ENCODE measurements at places on chromosomes 7 and 10.

DNA sequence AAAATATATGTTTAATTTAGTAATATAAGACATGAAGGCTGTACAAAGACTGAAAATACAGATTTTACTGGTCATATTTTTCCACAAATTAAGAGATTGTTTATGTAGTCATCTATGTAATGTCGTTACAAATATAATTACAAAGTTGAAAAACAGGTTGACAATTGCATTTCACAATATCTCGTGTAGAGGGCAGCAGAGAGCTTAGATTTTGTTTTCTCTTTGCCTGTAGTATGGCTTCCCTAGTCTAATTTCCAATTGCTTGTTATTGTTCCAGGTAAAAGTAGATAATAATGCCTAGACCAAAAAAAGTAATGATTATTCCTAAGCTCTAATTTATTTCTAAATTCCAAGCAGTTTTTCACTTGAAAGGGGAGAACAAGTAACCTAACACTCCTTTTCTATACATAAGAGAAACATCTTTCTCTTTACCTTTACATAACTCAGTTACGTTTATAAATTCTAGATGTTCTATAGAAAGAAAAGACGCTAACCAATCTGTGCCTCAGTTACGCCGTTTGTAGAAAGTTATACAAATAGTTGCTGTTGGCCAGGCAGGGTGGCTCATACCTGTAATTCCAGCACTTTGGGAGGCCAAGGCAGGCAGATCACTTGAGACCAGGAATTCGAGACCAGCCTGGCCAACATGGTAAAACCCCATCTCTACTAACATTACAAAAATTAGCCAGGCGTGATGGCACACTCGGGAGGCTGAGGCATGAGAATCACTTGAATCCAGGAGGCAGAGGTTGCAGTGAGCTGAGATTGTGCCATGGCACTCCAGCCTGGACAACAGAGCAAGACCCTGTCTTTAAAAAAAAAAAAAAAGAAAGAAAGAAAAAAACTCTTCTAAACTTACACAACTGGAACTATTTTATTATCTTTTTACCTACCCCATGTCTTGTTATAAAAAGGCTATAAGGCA, 30.0 kb downstream of the NET1 start:
- peak; percentile 34 for DNase-seq

DNA sequence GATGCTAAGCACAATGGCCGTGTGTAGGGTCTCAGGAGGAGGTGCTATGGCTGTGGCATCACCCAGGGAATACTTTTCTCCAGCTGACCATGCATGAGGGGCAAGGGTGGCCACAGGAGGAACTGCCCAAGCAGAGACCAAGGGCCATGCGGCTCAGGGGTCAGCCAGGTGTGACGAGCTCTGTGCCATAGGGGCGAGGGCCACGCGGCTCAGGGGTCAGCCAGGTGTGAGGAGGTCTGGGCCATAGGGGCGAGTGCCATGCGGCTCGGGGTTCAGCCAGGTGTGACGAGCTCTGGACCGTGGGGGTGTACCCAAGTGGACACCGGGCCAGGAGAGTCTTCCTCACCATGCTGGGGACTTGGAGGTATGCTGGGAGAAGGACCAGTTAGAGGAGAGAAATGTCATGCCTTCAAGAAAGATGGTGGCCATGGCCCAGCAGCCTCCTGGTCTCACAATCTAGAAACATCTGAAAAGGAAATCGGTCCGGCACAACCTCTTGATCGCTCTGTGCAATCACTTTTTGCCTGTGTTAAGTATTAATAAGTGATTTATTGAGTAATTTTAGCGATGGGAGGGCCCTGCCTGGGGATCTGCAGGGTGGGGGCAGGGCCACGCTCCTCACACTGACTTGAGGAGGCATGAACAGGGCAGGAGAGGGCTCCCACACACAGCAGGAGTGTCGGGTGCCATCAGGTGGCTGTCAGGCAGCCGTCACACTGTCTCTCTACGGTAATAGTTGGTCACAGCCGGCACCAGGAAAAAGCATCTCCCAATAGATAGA, 265.0 kb downstream of the ADARB2 start:
- no peak for DNase-seq

- no peak for DNase-seq
Measured at GRCh38 chr7:45524445-45524844, 49.7 kb upstream of the ADCY1 start.

DNA sequence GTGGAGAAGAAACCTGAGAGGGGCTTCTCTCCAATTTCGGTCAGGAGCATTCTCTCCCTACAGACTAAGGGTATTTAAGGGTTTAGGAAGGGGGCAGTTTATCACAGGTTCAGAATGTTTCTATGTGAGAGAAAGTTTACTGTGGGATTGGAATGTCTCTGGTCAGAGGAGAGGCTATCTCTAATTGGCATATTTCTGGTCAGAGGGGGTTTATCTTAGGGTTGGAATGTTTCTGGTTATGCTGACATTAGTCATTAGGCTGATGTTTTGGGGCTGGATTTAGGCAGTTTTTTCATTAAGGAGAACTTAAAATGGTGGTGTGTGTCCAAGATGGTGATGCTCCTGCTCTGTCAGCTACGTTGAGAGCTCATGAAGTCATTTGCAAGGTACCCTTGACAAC, 758.0 kb downstream of the TYW1 start:
- DNase-seq, result no peak

- DNase-seq, result no peak
Measured at GRCh38 chr7:36762394-36762793, 38.1 kb upstream of the AOAH start.

DNA sequence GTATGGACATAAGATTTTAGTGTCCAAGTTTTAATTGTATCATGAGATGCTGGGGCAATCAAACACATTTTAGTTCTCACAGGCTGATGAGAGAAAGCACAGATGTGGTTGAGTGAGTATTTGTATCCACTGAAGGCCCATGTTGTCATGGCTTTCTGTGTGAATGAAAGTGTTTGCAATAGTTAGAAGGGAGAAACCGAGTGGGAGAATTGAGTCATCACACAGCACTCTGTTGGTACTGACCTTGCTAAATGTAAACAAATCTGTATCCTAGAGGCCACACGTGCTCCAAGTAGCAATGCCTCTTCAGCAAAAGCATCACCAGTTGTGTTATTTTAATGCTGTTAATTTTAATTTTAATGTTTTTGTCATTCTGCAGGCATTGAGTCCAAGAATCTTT, 121.2 kb downstream of the EMX2 start:
- no peak for DNase-seq

- no peak for DNase-seq
Measured at GRCh38 chr10:18134921-18135320, 5.3 kb upstream of the CACNB2 start.

- no peak for DNase-seq
Measured at GRCh38 chr7:28701731-28702130, 256.4 kb downstream of the TRIL start.

DNA sequence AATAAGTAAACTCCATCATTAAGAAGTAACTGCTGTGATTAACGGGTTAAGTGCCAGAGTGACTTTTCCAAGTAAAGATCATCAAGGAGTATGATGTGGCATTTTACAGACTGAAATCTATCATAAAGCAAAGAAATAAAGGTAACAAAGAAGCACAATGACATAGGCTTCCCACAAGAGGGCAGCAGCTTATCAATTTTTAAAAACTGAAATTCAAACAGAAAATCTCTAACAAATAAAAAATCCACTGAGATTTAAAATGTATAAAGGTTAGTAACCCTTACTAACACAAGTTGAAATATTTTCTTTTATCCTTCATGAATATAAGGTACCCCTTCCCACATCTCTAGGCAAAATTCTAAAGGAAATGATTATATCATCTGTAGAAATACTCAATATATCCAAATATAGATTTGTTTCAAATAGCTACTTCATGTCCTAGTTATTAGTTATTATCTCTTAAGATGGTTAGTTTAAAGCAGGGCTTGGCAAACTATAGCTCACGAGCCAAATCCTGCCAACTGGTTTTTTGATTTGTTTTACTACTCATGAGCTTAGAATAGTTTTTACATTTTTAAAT, 29.2 kb downstream of the FAM3C start:
- peak; percentile 13 for DNase-seq

DNA sequence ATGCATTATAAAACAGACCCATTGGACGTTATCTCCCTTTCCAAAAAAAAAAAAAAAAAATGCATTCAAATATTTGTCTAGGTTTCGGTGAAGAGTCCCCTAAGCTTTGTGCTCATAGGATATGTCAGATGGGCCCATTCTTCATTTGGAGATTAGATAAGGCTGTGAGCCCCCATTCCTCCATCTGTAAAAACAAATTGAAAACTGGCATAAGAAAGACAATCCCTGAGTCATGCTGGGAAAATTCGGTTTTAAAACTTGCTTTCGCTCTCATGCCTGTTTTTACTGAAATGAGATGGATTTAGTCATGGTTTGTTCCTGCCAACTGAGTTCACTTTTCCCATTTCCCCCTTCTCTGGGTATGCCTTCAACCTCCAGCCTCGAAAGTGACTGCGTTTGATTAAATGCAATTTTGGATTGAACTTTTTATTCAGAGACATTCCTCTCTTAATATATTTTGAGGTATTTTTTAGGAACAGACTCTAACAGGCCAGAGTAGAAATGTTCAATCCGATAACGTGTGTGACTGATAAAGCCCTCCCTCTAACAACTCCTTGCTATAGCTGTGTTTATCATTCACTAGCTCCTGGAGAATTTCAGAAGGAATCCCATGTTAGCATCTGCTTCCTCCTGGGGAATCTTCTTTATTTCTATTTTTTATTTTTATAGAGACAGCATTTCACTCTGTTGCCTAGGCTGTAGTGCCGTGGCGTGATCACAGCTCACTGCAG, 190.9 kb upstream of the LYZL2 start:
- DNase-seq, result no peak

- DNase-seq, result no peak
Measured at GRCh38 chr10:124184208-124184830, 90.9 kb upstream of the CHST15 start.

DNA sequence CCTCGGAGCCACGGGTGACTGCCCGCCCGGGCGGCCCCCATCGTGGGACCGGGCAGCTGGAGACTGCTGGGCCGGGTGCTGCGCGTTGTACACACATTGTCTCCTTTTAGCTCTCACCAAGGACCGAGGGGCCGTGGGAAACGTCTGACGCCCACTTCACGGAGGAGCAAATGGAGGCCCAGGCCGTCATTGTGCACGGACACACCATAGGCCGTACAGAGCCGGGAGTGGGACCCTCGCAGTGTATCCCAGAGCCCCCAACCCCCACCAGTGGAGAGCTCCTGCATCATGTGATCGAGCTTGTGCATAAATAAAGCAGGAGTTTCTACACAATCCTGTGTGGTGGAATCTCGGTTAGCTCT, 722 bp downstream of the DENND10 start:
- no peak for DNase-seq

GRCh38 chr7:2666588-2667250, 21.3 kb upstream of the AMZ1 start:
- DNase-seq, result no peak

DNA sequence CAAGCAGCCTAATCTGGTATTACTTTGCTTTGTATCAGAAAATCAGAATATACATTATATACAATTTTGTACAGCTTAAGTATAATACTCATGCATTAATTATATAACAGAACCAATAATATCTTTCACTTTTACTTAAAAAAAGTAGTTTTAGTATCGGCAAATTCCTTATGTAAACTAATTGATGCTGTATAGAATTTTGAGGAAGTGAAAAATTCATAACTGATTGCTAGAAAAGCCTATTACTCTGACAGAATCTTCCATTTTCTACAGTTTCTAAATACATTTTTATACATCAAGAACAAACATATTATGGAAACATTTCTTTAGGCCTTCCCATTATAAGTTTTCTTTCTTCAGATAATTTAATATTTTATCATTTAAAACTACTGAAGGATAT, 124.0 kb upstream of the GPR22 start:
- no peak for DNase-seq

DNA sequence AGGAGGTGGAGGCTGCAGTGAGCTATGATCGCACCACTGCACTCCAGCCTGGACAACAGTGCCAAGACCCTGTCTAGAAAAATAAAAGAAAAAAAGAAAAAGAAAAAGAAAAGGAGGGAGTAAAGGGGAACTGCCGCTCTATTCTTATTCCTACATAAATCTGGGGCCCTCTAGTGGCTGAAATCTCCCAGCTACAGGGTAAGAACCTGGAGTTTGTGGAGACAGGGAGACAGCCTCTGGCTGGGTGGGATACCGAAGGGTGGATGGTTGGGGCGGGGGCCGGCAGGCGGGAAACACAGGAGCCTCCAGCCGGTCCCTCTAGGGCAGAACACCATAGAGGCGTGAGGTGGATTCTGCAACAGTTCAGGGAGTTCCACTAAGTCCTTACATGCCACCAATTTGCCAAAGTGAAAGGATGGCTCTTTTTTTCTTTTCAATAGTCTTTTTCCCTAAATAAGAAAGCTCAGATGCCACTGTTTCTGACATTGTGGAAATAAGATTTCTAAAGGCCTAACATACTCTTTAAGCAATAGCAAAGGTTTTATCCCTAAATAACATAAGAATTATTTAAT, 117.3 kb downstream of the SVIL start:
- DNase-seq, result no peak

DNA sequence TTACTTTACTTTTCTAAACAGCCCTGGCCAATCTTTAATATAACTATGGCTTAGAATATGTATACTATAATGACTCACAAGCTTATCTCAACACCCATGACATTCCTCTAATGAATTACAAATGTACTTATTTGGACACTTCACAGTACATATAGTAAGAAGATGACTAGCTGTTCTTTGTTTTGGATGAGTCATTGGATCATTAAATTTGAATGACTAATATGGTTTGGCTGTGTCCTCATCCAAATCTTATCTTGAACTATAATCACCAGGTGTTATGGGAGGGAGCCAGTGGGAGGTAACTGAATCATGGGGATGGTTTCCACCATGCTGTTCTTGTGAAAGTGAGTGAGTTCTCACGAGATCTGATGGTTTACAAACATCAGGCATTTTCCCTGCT, 807.5 kb upstream of the SORCS1 start:
- DNase-seq, result no peak

GRCh38 chr7:27159266-27160144, 3.0 kb upstream of the HOXA7 start:
- no peak for DNase-seq

GRCh38 chr10:32793033-32793432, 165.0 kb downstream of the ITGB1 start:
- no peak for DNase-seq

DNA sequence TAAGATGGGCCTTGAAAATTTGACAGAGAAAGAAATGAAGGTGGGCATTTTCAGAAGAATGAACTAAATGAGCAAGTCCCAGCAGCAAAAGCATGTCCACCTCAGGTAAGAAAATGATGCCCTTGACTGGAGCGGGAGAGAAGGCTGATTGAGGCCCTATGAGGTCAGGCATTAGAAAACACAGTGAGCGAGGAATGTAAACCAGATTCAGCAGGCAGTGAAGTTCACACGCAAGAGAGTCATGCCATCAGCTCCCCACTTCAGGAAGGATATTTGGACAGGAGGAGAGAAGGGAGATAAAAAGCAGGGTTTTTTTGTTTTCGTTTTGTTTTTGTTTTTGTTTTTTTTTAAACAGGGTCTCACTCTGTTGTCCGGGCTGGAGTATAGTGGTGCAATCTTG, 166.4 kb downstream of the PPP1R17 start:
- DNase-seq, result no peak

- no peak for DNase-seq
Measured at GRCh38 chr10:33455029-33455428, 120.6 kb upstream of the NRP1 start.

- DNase-seq, result no peak
Measured at GRCh38 chr7:92682330-92682729, 92.1 kb upstream of the FAM133B start.

Data from activated T-cell treated with anti-CD3 and anti-CD28 coated beads for 4 hours (primary cell).